Activated T-helper 1 cell treated with anti-CD3 and anti-CD28 coated beads, Interleukin-2, amount 50 U/mL, for 16 hours (primary cell): ENCODE measurements at places on chromosomes 7 and 10.

- no peak for DNase-seq
These were observed 39.1 kb downstream of the LRRC20 start for GRCh38 chr10:70343312-70343711.

DNA sequence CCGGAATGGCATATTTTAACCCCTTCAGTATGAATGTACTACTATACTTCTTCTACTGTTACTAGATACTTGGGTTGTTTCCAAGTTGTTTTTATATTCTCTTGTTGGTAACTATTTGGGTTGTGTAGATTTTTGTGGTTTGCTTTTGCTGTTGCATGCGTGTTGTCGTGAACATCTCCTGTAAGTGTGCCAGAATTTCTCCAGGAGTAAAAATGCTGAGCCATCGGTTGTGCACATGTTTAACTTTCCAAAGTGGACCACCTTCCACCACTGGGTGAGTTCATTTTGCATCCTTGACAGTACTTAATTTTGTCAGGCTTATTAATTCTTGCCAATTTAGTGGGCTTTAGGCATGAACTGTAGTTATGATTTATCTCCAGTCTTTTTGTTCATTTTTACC, 47.9 kb downstream of the CSGALNACT2 start:
- DNase-seq, result no peak

DNA sequence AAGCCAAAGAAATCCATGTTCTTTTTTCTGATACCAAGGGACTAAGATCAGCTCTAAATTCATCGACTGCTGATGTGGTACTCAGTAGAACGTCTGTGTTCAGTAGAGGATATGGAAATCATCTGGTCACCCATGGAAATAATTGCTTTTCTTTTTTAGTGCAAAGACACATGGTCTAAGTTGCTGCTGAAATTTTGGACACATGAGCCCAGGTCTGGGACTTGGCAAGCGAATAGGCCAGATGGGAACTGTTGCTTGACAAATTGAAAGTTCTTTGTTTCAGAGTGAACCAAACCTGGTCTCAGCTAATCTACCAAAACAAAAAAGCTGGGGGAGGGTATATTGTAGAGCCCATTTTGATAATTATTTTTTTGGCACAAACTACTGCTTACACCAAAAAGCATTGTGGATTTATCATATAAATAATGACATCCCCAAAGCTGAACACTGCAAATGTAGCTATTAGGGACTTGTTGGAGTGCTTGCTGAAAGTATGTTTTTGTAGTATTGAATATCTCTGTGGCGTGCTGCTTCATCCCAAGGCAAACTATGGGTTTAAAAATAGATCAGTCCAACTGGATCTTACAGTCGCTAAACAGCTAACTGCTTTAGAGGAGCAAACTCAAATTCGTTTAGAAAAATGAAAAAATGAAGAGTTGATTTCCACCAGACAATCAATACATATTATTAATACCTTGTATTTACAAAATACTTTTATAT, 144.7 kb downstream of the TRIL start:
- no peak for DNase-seq

GRCh38 chr7:88566162-88566729, 193.3 kb upstream of the ZNF804B start:
- DNase-seq, result no peak

- no peak for DNase-seq
These were observed 82.2 kb upstream of the GNA12 start for GRCh38 chr7:2926120-2926895.

DNA sequence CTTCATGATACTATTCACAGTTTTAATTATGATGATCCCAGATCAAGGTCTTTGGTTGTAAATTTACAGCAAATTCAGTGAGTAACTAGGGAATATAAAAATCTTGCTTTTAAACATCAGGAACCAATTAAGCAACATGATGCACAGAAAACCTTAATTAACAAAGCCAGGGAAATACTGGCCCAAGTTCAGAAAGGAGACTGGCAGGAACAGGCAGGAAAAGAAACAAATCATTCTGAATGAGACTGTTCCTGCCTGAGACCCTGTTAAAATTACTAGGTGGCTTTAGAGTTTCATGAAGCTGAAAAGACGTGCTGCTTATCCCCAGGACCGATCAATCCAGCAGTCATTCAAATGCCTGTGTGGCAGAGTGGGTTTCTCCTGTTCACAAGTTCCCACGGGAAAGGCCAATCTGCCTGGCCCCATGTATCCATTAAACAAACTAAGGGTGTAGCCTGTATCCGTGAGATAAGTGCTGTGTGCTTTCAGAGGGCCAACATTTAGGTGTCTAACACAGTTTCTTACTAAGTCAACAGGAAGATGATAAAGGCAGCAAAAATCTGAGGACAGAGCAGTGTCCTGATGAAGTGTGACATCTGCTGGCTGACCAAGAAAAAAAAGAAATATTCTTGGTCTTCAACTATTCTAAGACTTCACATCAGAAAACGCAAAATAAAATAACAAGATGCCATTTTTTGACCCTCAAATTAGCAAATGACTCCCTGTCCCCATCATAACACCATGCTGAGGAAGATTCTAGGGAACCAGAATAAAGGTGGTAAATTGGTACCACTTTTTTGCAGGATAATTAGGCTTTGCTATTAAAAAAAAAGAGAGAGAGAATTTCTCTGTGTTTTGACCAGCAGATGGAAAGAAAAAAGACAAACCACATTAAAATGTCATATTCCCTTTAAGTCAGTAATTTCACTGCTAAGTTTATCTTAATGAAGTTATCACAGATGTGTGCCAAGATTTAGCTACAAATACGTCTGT, 34.2 kb downstream of the PUS7 start:
- no peak for DNase-seq

GRCh38 chr7:31885171-31885570, 185.0 kb downstream of the PDE1C start:
- no peak for DNase-seq

- no peak for DNase-seq
These were observed 27.3 kb upstream of the PFKP start for GRCh38 chr10:3040069-3040468.

GRCh38 chr7:100126931-100127865, at the start of gene MBLAC1:
Gene MBLAC1 (plus strand): TSS chr7:100126967. CDS start chr7:100127396, 429 bp downstream.
- peak; percentile 84 for DNase-seq

DNA sequence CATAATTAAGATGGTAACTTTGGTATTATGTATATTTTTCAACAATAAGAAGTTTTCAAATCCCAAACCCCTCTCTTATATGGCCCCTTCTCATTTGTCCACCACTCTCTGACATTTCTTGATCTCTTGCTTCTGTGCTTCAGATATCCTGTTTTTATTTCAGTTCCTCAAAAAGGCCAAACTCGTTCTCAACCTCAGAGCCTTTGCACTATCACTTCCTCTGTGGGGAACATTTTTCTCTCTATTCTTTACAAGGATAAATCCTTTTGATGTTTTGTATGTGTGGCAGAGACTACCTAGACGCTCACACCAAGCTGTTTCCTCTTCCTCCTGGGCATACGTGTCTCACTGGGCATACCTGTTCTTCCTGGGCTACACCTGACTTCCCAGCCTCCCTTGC, 54.2 kb upstream of the FRMD4A start:
- DNase-seq, result no peak

DNA sequence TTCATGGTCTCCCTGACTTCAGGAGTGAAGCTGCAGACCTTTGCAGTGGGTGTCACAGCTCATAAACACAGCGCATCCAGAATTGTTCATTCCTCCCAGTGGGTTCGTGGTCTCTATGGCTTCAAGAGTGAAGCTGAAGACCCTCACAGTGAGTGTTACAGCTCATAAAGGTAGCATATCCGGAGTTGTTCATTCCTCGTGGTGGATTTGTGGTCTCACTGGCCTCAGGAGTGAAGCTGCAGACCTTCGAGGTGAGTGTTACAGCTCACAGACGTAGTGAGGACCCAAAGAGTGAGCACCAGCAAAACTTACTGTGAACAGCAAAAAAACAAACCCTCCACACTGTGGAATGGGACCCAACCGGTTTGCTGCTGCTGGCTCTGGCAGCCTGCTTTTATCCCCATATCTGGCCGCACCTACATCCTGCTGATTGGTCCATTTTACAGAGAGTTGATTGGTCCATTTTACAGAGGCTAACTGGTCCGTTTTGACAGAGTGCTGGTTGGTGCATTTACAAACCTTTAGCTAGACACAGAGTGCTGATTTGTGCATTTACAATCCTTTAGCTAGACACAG, 308.8 kb downstream of the PTPRN2 start:
- DNase-seq, result no peak

- DNase-seq, result no peak
These were observed 33.0 kb downstream of the BTBD16 start for GRCh38 chr10:122304054-122304579.

- no peak for DNase-seq
These were observed 43.8 kb downstream of the CYTH3 start for GRCh38 chr7:6228361-6229229.

DNA sequence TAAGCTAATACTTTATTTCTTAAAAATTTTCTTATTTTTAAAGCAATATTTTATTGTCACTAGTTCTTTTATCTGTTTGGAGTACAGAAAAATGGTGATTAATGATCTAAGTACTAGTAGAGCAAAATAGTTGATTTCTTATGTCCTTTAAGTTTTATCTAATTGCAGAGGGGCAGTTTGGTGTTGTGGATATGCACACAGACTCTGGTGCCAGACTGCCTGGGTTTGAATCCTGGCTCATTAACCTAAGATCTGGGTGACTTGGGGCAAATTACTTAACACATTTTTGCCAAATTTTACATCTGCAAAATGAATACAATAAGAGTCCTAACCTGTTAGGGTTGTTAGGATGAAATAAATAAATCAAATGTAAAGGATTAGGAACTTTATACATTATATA, 10.7 kb upstream of the PRPS1L1 start:
- DNase-seq, result no peak

DNA sequence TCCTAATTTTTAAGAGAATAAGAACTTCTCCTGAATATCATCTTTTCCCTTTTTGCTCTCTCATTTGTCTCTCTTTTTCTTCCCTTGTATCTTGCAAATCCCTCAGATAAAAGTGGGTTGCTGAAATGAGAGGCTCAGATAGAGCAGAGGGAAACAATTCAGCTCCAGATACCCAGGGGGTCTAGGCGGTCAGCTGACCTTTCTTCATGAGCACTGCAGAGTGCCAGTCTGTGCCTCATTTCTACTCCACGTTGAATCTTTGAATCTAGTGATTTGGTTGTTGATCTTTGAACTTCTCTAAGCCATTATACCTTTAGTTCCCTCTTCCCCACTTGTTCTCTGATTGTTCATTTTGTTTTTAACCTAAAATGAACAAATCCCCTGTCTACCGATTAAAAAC, 572.6 kb downstream of the PTPRN2 start:
- no peak for DNase-seq

DNA sequence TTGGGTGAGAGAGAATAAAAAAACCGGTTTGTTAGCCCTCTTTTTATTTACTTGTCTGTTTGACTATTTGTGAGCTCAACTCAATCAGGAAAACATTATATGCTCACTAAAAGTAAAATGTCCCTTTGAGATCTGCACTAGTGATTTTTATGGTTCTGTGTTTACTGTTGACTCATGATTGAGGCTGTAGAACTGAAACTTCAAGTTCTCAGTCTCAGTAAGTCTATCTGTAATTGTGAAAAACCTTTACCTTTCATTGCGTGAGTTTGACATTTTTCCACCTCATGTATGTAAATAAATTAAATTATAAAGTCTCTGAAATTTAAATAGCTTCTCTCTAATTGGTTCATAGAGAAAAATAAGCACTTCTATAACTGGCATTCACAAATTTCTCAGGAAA, 17.0 kb upstream of the CASD1 start:
- DNase-seq, result no peak

- peak; percentile 32 for DNase-seq
These were observed 32.2 kb upstream of the TMEM72 start for GRCh38 chr10:44878706-44879530.

DNA sequence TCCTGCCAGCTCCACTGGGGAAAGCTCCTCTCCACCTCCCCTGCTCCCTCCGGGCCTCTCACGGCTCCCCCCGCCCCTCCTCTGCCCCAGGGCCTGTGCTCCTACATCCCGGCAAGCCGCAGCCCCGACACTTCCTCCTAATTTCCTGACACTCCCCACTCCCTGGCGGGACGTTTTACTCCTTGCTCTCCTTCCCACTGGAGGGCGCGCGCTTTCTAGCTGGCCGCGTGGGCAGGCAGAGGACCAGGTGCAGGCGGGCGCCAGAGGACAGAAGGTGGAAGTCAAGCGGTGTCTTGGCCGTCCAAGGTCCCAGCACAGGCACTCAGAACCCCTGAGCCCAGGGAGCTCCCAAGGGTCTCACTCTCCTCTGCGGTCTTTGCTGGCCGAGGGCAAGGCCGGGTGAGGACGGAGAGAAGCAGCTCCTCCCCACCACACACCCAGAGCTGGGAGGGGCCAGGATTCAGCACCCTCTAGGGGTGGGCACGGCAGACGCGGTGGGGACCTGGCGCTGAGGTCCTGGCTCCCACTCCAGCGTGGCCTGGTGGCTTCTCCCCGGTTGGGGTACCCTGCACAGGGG, 19.1 kb downstream of the ADAM8 start:
- DNase-seq, result no peak

DNA sequence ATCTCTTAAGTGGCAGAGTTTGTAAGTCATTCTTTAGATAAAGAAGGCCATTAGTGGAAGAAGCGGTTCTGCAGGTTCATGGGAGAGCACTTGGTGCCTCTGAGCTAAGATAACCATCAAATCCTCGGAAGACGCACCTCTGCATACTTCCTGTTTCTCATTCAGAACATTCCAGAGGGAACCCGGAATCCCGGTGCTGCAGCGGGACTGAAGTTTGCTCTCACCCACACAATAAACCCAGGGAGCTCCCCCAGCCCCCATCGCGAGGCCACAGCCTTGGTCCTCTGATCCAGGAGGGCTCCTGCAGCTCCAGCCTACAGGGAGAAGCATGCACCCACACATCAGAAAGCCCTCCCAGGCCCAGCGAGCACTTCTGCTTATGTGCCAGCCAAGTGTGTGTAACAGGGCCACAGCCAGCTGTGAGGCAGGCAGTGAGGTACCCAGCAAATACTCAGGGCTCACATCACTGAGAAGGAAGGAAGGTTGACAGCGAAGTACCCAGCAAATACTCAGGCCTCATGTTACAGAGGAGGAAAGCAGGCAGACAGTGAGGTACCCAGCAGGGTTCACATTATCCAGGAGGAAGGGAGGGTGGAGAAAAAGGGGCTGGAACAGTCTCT, 142.4 kb downstream of the DIP2C start:
- DNase-seq, result no peak

- no peak for DNase-seq
These were observed 32.3 kb upstream of the LSM8 start for GRCh38 chr7:118151671-118152070.

DNA sequence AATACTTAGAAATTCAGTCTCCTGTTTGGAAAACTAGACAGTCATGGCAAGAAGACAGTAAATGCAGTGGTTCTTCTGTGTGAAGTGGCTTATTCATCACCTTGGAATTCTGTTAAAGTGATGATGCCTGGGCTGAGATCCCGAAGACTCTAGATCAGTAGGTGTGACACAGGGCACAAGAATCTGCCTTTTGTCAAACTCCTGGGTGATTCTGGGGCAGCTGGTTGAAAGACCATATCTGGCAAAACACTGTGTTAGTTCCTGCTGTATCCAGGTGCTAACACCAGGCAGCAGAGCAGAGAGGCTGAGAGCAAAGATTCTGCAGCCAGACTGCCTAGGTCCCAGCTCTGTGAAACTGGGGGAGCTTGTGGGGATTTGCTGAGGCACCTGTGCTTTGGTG, 26.5 kb downstream of the MRC1 start:
- DNase-seq, result no peak

GRCh38 chr7:18583305-18583704, 87.8 kb downstream of the HDAC9 start:
- no peak for DNase-seq

GRCh38 chr10:69278446-69278963, at the start of gene HK1:
Gene HK1 (plus strand): TSS chr10:69278496.
- no peak for DNase-seq
